ENCODE measurements at places on chromosomes 4 and X.

DNA sequence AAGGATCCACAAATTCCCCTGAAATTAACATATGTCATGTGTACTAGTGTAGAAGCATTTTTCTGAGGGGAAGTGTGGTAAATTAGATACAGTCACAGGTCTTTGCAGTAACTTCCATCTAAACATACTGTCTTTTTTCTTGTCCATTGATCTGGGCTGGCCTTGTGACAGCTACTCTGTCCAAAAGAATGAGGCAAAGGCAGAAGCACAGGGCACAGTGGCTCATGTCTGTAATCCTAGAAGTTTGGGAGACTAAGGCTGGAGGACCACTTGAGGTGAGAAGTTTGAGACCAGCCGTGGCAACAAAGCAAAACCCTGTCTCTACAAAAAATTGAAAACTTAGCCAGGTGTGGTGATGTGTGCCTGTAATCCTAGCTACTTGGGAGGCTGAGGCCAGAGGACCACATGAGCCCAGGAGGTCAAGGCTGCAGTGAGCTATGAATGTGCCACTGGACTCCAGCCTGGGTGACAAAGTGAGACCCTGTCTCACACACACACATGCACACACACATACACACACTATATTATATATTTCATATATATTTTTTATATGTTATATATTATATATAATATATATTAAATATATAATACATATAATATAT lies 47.6 kb downstream of the HAND2 start:
- DNase-seq = no peak

DNA sequence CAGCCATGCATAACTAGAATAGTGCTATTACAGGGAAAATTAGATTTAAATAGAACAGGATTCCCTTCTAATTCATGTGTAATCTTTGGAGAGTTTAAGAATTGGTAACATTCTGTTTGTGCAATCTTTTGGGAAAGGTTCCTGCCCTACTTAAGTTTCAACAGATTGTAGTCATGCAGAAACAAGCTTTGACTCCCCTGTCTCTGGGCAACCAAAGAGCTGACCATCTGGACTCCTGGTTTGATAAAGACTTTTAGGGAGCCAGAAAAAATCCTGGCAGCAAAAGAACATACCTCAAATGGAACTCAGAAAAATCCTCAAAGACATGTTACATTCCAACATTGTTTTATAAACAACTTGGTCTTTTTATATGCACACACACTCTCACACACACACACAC lies 191.1 kb upstream of the NEIL3 start:
- DNase-seq = no peak

- no peak for DNase-seq
These were observed 444.6 kb downstream of the IL15 start for GRCh38 chr4:142081025-142081424.

DNA sequence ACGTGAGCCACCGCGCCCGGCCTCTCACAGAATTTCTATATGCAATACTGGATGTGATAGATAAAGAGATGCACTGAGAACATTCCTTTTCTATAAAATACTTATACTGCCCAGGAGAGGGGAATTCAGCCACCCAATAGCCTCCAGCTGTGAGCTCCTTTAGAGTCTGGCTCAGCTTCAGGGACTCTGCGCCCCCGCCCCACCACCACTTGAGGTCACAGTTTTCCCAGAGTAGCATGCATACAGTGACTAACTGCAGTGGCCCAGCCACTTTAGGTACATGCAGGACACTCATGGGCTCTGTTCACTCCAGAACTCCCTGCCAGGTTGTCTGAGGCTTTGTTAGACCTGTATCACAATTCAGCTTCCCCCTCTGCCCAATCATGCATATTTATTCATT lies 144.4 kb upstream of the TET2 start:
- DNase-seq = no peak

DNA sequence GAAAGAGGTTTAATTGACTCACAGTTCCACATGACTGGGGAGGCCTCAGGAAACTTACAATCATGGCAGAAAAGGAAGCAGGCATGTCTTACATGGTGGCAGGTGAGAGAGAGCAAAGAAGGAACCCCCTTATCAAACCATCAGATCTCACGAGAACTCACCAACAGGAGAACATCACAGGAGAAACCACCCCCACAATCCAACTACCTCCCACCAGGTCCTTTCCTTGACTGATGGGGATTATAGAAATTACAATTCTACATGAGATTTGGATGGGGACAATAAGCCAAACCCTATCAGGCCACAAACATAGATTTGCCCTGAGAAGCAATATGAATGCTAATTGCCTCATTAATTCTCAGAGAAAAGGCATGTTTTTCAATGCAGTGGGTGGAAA lies 138.2 kb upstream of the RAPGEF2 start:
- DNase-seq = no peak

GRCh38 chrX:69264158-69264581 lies 98.9 kb upstream of the PJA1 start:
- no peak for DNase-seq

DNA sequence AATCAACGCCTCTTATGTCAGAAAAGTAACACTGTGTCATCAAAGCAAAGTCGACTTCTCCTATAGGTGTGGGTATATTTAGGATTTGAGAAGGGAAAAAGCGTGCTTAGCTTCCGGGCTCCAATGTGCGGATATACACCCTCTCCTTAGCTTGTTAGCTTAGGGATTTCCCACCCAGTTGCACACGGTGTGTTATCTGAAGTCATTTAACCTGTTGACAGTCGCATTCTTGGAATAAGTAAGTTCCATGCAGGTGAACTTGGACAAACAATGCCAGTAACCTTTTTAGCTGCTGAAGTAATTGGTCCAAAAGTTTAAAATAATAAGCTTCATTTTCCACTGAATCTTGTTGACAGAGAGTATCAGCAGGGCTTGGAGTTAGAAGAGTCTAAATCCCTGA lies 113.7 kb downstream of the SHROOM3 start:
- DNase-seq = no peak

DNA sequence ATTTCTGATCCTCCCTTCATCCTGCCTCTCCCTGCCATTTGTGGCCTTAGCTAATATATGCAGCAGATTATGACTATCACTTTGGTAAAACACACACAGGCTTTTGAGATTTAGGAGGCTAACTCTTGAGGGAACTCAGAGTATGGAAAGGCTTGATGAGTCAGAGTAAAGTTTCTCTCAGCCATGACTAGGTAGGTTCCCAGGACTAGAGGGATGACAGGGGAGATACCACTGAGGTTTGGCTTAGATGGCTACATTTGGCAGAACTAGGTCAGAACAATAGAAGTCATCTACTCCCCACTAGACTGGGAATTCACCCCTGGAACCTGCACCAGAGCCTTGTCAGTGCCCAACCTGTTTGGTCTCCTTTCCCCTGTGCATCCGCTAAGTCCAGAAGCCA lies 585.7 kb downstream of the TLL1 start:
- no peak for DNase-seq

DNA sequence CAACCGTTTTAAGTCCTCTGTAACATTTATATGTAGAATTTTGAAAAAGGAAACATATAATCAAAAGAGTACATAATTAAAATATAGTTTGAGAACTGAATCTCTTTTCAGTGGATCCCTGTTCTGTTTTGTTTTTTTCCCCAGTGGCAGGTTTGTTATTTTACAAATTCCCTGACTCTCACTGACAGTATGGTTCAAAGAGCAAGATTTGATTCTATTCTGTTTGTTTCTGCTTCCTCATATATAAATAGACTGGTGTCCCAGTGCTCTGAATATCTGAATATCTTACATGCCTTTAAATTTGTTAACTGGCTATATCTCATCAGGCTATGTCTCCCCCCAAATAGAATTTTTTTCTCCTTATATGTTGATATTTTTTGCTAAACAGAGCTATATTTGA lies 16.6 kb downstream of the SULT1E1 start:
- no peak for DNase-seq

DNA sequence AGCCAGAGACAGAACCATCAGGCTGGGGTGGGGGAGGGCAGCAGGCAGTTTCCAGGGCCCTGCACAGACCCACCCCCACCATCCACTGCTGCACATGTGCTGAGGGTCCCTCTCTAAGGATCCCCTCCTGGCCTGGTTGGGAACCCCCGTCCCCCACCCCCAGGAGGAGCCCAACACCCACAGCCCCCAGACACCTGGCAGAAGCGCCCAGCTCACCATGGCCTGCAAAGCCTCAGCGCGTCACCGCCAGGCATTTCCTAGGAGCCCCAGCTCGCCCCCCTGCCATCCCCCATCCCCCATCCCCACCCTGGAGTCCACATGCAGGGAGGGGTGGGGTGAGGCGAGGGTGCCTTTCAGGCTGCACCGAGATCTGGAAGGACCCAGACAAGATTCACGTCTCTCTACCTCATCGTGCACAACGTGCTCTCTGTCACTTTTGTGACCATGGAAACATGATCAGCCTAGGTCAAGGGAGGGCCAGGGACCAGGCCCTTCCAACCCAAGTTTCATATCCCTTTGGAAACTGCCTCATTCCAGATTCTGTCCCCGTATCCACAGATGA lies 9.3 kb downstream of the MXD4 start:
- no peak for DNase-seq

- DNase-seq = no peak
These were observed 267.3 kb upstream of the TET2 start for GRCh38 chr4:104879367-104879766.

GRCh38 chr4:18536428-18536827 lies 514.9 kb upstream of the LCORL start:
- DNase-seq = no peak
